ENCODE measurements at places on chromosomes 7 and 10. TPM values are rescaled to one million over a fixed set of nuclear protein-coding genes. Genes with fewer than 3 reads are reported as not detected.

HSPB1 gene
- total RNA-seq = 2,127 TPM

GRCh38 chr10:110078317-110078716 is 70.5 kb downstream of the ADD3 start:
- no peak for DNase-seq

DNA sequence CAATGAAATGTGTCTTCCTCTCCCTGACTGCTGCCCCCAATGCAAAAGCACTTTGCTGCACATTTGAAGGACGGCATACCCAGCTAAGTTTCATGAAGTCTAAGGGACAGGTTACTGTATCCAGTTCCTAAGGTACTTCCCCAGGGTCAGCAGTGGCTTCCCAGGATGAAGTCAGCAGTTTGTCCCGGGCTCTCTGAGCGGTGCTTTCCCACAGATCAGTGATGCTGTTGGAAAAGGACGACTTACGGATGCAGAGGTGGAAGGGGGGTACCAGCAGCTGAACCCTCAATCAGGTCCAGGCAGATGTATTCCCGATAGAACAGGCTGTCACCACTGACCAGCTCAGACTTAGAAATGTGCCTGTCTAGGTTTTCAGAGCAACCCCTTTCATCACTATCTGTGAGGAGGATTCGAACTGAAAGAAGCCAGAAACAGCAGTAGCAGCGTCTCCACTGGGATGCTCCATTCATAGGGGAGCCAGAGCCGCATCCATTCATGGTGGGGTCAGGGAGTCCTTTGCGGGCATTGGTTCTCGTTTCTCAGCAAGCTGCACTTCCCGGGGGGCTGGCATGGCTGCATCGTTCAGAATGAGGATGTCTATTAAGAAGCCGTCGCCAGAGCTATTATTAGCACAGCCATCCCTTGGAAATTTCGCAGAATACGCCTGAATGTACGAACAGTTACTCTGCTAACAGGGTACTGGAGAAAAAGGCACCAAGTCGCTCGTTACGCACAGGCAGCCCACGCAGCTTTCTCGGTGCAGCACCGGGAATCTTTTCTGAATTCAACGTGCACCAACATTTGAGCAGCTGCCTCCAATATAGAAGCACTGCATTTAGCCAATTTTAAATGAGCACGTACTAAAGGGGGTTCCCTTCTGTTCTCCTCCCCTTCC is 303.7 kb downstream of the PRPF18 start:
- DNase-seq = peak; percentile 35

GRCh38 chr10:3830946-3831345 is 45.9 kb upstream of the KLF6 start:
- no peak for DNase-seq

GRM3 gene
- 0.18 TPM for total RNA-seq

- DNase-seq = no peak
Observed at GRCh38 chr10:50398381-50398780, 147.1 kb upstream of the ASAH2 start.

GRCh38 chr7:144884896-144885295 is 49.0 kb upstream of the TPK1 start:
- no peak for DNase-seq

DNA sequence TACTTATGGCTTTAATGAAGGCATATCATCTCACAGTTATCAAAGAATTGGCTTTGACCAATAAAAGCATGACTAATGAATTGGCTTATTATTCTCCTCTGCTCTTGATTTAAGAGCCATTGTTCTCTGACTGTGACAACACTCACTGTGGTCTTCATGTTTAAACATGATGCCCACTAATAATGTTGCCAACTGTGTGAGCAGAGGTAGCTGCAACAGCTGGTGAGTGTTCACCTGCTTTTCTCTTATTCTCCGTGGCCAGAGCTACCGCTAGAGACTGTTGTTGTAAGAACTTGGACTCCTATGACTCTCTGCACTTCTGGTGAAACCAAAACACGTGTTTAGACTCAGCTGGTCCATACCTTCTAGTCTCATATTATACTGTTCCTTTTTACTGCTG is 335.9 kb downstream of the XPNPEP1 start:
- no peak for DNase-seq

- DNase-seq = no peak
Observed at GRCh38 chr10:84101042-84101441, 38.3 kb upstream of the GHITM start.

- no peak for DNase-seq
Observed at GRCh38 chr10:102444851-102445250, 6.5 kb downstream of the C10orf95 start.

SYT15B gene
- total RNA-seq = 3.8 TPM

GIMAP6 gene
- total RNA-seq = 35.4 TPM

DNA sequence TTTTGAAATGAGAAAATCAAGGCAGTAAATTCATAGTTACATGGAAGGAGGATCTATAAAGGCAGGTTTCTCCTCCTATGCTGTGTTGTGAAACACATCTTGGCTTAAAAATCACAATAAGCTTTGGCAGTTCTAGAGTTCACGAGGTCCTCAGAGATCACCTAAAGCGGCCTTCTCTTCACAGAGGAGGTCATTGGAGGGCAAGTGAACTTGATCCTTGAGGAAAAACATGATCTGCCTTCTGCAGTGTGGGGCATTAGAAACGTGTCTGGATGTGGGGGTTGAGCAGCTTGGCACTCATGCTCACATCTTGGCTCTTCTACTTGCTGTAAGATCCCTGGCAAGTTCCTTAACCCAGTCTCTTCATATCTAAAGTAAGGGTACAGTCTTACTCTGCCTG is 96.1 kb upstream of the BMPER start:
- no peak for DNase-seq
